GM12892 (cell line): ENCODE measurements at places on chromosomes 2 and 18.

DNA sequence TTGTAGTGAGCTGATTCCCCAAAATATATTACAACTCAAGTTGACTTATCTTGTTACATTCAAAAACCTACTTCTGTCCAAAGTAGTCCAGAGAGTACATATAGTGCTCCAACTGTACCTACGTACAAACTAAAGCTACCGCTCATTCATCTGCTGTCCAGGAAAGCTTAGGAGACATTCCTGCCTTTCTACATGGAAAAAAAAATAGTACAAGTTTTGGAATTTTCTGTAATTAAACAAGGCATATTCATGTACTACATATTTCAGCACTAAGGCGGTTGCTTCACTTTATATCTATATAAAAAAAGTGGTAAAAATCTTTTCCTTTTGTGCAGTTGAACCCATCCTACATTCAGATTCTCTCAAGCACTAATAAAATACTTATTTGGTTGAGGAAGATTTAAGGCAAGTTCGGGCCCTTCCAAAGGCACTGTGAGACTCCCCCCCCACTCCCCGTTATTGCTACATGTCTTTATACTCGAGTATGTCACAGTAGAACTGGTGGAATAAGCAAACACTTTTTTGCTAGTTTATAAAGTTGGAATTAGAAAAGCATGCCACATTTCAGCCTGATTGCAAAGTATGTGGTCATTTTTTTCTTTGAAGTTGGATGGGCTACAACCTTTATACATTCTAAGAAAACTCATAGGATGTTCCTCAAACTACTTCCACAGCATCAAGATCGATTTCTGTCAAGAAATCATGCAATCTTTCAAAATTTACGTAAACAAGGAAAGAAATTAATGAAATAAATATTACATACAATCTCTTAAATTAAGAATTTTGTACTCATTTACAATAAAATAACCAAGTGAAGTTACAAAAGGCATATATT lies 3.7 kb downstream of the ZFP36L2 start:
- no peak for DNase-seq

DNA sequence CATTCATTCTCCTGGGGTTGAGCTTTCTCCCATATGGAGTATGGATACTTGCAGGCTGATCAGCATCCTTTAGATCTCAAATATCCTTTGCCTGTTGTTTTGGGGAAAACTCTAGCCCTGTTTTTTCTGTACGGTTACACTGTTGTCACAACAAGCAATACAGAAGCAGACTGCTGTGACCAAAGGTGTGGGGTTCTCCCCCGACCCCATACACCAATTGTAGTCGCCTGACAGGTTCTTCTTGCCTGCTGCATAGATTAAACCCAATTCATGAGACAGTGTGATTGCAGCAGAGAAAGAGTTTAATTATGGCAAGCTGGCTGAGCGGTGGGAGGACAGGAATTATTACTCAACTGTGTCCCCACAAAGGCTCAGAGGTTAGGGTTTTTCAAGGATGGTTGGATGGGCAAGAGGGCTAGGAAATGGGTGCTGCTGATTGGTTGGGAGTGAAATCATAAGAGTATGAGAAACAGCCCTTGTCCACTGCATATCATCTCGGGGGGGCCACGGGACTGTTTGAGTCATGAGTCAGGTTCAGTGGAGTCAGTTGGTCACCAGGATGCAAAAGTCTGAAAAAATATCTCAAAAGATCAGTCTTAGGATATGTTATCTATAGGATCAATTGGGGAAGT lies 40.6 kb downstream of the ITGB1BP1 start:
- DNase-seq, result no peak

- no peak for DNase-seq
Observed at GRCh38 chr18:59502274-59503175, 143.5 kb upstream of the LMAN1 start.

DNA sequence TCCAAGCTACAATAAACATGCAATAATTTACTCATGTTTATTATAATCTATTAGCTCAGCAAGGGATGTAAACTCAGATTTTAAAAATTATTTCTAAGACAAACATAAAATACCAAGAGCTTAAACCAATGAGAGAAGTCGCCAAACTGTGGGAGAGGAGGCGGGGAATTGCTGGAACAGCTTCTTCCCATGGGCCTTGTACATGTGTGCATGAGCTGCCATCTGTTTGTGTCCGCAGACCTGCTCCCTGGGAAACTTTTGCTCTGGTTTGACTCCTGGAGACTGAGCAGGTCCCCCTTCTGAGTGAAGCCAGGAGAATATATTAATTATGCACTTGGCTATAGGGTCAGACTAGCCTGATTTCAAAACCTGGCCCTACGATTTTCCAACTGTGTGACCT lies 655.9 kb upstream of the SOX11 start:
- no peak for DNase-seq

- DNase-seq, result no peak
Observed at GRCh38 chr18:58175122-58175785, 131.2 kb downstream of the NEDD4L start.

GRCh38 chr2:235142601-235143000 lies 190.8 kb downstream of the SH3BP4 start:
- DNase-seq, result no peak

GRCh38 chr2:207868855-207869596 lies 99.3 kb upstream of the FZD5 start:
- no peak for DNase-seq

- no peak for DNase-seq
Observed at GRCh38 chr2:152508446-152508845, 173.5 kb downstream of the FMNL2 start.

DNA sequence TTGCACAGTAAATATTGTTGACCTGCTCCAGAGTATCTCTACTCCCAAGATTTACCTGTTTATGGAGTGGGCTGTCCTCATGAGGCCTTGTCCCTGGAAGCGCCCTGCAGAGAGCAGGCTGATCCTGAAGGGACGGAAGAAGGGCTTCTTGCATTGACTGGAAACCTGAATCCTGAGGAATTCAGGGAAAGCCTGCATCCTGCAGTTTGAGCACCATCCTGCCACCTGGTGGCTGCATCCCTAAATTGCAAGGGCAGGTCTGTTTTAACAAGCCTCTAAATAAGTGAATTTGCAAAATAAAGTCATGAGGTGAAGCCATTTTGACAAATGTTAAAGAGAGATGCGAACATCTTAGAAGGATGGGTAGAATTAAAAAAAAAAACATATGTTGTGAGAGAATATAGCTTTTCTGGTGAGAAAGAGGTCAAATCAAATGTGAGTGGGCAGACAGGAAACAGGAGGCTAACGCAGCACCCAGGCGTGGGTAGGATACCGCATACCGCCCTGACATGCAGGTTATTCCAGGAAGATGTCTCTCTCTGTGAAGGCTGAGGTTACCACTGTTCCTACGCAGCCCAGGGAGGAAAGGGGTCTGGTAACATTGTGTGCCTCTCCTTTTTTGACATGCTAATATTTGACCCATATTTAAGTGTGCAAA lies 754.9 kb downstream of the RNF144A start:
- DNase-seq, result no peak

DNA sequence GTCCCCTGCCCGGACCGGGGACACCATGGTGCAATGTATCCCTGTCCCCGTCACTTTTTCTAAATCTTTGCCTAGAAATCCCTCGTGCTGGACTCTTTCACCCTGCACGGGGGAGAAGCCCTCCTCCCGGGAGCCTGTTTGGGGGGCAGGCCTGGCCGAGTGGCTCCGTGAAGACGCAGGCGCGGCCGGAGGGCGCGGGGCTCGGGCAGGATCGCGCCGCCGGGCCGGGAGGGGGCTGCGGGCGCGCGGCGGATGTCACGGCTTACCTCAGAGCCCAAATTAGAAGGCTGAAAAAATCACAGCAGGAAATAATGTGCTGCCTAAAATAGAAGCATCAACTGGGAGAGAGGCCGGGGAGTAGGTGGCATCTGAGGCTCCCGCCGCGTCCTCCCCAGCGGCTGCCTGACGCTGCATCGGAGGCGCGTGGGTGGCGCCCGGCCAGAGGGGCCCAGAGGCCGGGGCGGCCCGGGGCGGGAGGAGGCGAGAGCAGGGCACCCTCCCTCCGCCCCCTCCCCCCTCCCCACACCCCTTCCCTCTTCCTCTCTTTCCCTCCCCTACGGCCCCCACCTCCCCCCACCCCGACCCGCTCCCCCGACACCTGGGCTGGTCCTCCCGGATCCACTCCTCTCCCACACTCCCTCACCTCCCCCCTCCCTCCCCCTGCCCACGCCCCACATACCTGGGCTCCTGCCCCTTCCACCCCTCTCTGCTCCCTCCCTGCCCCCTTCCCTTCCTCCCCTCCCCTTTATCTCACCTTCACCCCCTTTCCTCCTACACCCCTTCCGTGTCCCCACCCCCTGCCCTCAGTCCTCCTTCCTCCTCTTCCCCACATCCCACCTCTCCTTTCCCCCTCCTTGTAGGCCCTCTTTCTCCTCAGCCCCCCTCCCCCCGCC lies 51.9 kb downstream of the SLC4A1AP start:
- DNase-seq, result no peak

DNA sequence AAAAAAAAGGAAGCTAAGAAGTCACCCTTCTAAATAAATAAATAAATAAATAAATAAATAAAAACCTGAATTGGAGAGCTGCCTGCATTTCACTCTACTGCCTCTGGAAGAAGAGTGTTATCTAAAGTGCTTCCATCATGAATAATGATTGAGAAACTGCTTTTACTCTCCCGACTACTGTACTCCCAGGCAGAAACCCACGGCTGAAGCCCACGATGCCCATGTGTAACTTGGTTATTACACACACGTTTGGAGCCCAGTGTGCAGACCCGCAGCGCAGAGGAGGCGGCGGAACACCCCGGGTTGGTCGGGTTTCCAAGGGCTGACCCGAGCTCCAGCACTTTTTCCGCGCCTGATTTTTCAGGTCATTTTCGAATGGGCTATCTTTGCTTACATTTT lies 697 bp upstream of the SPATS2L start:
- DNase-seq, result no peak

GRCh38 chr2:102707796-102708695 lies 53.8 kb upstream of the TMEM182 start:
- no peak for DNase-seq

DNA sequence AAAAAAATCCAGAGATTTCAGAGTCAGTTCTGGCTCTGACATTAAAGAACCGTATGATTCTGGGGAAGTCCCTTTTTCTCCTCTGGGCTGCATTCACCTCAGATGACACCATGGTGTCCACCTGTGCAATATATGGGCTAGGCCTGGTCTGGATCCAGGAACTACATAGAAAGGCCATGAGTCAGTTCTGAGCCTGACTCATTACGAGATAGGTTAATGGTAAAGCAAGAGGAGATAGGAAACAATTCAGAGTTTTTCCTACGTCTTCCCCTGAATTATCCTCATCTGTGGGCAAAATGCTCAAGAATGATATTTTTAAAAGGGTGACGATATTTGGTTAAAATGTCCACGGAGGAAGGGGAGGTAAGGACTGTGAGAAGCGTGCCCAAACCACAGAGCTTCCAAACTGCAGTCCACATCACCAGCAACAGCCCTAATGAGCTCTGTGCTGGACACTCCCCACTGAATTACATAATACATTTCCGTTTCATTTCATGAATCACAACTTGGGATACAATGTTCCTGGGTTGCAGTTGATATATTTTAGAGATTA lies 180.1 kb upstream of the OSR1 start:
- DNase-seq, result no peak

DNA sequence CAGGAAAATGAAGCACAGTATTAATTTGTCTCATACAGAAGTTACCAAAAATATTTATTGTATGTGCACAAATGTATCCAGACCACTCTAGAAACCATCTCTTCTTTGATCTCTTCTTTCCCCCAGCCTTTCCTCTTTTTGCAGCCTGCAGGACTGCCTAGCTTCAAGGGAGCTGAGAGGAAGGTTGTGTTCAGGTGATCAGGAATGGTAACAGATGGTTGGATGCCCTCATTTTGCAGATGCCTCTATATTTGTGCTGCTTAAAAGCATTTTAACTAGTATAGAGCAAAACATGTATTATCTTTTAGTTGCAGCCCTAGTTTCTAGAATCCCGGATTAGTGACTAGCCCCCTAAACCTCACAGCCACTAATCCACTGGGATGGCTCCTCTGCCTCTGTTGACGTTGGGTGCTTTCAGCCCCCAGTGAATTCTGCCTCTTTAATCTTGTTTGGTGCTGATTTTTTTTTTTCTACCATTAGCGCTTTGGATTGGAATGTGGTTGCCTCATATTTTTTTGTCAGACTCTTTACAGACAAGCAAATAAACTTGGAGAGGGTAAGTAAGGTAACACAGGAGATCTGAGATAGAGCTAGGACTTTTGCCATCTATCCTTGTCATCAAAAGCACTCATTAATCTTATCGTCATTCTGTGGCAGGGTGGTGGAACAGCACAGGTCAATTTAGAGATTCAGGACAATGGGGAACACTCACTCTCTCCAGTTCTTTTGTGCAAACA lies 103.8 kb upstream of the NDUFV2 start:
- no peak for DNase-seq

DNA sequence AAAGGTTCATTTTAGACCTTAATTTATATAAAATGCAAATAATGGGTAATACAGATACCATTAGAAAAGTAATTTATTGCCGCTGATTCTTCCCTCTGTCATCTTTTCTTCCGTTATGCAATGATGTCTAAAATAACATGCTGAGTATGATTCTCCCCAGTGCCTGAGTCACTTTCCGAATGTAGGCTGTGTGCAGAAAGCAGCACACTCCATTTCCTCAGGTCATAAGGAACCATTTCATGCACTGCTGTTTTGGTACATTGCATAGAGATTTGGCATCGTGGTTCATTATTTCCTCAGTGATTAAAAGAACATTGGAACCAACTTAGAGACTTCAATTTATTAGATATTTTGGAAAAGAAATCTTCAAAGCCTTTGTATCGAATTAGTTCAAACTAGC lies 173.5 kb downstream of the CDH2 start:
- DNase-seq, result no peak

GRCh38 chr2:27375513-27376099 lies 4.9 kb downstream of the ZNF513 start:
- DNase-seq, result no peak

DNA sequence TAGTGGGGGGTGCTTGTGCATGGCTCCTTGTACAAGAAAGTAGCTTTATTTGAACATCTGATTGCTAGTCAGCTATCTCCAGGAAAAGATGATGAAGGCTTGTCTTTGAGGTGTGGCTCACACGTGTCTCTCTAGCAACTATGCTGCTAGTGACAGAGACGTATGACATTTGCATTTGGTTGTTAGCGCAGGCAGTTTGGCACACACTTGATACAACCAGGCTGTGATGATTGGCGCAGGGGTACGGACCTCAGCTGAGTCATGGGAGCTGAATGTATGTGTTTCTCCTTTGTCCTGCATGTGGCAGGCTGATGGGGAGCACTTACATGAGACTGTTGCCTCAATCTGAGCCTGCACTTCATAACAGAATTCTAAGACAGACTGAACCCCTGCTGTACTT lies 29.6 kb downstream of the PTCD3 start:
- no peak for DNase-seq
